Fibroblast of the aortic adventitia (primary cell): ENCODE measurements at places on chromosomes 1 and 21.

GRCh38 chr21:34939673-34940331 lies 109.3 kb downstream of the RUNX1 start:
- no peak for DNase-seq

- DNase-seq = peak; percentile 88
These were observed 133.8 kb downstream of the LRRC40 start for GRCh38 chr1:70071601-70072000.

- DNase-seq = no peak
These were observed 486.9 kb upstream of the NCAM2 start for GRCh38 chr21:20511216-20511880.

- peak; percentile 12 for DNase-seq
These were observed 118.6 kb upstream of the KAZN start for GRCh38 chr1:14479865-14480264.

DNA sequence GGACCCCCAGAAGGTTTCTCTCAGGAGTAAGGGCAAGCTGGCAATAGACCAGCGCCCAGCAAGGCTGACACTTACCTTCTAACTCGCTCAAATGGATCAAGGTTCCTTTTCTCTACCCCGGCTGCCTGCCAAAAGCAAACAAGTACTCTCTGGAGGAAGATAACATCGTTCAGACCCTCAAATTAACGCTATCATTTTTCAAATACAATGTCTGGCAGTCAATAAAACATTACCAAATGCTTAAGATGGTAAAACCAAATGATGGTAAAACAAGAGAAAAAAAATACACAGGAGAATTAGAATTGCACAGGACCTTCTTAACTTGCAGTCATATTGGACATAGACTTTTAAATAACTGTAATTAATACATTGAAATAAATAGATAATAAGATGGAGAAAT lies 148.1 kb downstream of the SPATA46 start:
- no peak for DNase-seq

DNA sequence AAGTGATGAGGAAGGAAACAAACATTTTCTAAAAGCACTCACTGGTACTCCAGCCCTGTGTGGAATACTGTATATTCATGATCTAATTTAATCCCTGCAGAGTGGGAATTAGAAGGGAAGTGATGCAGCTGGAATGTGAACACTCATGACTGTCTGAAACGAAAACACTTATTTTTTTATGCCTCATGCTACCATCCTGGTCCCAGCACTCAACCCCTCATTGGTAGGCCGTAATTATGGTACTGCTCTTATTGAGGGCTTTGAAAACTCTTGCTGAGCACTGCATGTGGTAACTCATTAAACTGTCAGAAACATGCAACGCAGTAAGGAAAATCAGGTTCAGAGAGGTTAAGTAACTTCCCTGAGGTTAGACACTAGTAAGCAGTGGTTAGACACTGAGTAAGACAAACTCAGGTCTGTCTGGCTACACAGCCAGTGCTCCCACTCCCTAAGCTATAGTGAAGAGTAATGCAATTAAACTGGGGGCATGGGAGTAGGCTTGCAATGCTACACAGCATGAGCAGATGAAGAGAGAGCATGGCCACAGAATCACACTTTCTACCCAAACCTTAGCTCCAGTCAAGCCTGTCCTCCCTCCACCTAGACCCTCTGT lies 17.3 kb upstream of the TNFSF4 start:
- DNase-seq = no peak

DNA sequence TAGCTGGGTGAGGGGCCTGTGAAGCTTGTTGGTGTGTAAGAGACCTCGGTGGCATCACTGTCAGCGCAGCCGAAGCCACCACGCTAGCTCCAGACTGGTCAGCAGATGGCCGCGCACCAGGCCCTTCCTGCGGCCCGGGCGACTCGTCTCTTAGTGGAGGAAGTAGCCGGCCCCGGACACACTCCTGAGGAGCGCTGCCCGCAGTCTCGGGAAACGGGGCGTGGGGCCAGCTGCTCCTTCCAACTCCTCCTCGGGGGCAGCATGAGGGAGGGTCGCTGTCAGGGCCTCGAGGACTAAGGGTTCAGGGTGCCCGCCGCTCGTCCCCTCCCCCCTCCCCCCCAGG lies 20.4 kb downstream of the H3-3A start:
- DNase-seq = peak; percentile 30

GRCh38 chr1:89130716-89131115 lies 4.8 kb upstream of the GBP2 start:
- DNase-seq = peak; percentile 52

DNA sequence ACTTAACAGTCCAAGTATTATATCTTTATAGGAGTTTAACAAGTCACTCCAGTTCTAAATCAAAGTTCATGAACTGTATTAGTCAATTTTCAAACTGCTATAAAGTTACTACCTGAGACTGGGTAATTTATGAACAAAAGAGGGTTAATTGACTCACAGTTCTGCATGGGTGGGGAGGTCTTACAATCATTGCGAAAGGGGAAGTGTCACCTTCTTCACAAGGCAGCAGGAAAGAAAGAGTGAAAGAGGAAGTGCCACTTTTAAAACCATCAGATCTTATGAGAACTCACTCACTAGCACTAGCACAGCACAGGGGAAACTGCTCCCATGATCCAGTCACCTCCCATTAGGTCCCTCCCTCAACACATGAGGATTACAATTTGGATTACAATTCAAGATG lies 70.0 kb downstream of the CLCA4 start:
- DNase-seq = no peak

DNA sequence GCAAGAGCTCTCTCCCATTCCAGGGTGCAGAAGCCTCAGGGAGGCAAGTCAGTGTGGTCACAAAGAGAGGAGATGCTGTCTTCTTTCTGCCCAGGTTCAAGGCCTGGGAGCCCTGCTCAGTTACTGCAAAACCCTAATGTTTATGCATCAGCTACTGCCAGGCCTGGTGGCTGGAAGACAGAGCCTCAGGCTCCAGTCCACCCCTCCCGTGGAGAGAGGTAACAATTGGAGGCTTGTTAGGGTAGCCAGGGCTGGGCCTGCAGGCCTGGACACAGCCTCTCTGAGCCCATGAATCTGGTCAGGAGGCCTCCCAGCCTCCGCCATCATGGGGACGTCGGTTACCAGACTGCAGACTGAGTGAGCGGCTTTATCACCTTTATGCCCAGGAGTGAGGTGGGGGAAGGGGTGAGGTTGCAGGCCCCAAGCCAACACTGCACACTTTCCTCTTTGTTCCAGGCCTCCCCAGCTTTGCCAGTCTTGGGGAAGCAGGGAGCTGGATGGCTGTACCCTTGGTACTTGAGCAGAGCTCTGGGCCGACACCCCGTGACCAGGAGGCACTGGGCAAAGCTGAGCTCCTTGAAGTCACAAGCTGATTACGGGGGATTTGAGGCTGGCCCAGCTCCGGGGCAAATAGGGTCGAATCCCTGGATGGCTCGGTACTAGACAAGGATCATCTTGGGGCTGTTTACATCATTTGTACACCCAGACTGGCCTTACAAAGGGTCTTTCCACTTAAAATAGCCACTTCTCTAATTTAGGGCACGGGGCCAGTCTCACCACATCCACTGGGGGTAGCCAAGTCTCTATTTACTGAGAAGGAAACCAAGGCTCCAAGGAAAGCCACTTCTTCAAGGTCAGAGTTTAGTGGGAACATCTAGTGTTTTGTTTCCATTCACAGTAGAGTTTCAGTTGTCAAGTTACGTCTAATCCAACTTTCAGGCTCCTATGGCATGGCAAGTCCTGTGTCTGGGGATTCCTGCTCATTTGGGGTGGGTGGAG lies 5.2 kb downstream of the SLC2A1 start:
- DNase-seq = no peak

- DNase-seq = no peak
These were observed 304.4 kb downstream of the NFIA start for GRCh38 chr1:61386770-61387169.

- no peak for DNase-seq
These were observed 100.4 kb downstream of the MRPL37 start for GRCh38 chr1:54300401-54300800.

DNA sequence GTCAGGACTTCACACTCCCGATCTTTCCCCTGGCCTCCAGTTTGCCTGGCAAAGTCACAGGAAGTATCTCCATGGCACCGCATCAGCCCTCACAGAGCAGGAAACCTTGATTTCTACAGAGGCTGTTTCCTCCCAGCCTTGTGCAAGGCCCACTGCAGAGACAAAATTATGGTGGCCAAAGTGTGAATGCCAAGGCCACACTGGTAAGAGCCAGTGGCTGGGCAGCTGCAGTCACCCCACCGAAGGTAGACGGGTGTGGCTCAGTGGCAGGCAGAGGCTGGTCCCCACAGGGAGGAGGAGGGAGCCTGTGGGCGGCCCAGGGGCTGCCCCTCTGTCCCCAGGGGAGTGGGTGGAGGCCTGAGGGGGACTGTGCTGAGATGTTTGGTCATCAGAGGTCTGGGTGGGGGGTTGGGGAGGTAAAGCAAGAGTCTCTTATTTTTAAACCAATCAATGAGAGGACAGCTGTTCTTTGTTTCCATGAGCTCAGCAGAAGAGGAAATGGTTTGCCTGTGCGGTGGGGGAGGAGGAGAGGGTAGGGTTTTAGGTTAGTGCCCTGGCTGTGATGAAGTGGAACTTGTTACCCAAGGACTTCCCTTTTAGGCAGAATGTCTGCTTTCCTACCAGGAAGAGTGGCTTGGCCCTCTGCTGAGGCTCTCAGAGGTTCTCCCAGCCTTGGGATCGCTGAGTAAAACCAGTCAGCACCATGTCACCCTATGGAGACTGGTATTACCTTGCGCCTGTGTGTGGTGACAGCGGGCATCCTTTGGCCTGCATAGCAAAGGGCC lies 18.0 kb upstream of the BTG2 start:
- DNase-seq = no peak

GRCh38 chr21:17270229-17270628 lies 242.6 kb upstream of the CXADR start:
- DNase-seq = peak; percentile 73

GRCh38 chr1:46011121-46011695 lies 121.2 kb downstream of the PIK3R3 start:
- DNase-seq = no peak

GRCh38 chr1:177082855-177083693 lies 81.4 kb downstream of the ASTN1 start:
- peak; percentile 3 for DNase-seq

- DNase-seq = no peak
These were observed 8.2 kb downstream of the RHBG start for GRCh38 chr1:156376958-156377919.

GRCh38 chr1:37434292-37435225 lies 39.8 kb upstream of the ZC3H12A start:
- peak; percentile 43 for DNase-seq

DNA sequence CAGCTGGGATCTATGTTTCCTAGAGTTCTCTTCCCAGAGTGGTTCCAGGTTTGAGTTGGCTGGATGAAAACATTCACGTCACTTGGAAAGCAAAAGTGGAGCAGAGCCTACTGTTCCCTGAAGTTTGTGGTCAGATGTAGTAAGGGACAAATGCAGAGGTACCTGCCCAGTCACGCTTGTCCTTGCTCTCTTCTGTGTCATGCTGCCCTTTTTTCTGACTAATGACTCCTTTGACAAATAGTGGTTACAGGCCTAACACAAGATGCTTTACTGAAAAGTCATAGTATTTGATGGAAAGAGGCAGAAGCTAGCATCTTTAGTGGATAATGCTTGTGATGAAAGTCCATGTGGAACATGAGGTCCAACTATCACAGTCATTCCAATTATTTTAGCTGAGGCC lies 881.4 kb upstream of the B3GALT2 start:
- no peak for DNase-seq

GRCh38 chr1:205493241-205494085 lies 11.0 kb upstream of the CDK18 start:
- peak; percentile 80 for DNase-seq

DNA sequence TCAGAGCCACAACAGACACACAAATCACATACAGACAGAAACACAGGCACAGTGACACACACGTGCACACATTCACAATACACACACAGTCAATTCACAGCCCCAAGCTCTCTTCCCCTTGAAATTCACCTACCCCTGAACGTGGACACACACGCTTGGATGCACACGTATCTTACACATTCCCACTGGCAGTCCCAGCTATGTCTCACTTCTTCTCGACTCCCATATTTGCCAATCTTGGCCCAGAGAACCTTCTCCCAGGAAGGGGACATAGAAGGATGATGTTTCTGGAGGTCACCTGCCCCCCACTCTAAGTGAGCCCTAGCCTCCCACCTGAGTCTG lies 1.6 kb downstream of the CRYBG2 start:
- no peak for DNase-seq

- DNase-seq = peak; percentile 30
These were observed 91.8 kb upstream of the NGF start for GRCh38 chr1:115429884-115430283.

DNA sequence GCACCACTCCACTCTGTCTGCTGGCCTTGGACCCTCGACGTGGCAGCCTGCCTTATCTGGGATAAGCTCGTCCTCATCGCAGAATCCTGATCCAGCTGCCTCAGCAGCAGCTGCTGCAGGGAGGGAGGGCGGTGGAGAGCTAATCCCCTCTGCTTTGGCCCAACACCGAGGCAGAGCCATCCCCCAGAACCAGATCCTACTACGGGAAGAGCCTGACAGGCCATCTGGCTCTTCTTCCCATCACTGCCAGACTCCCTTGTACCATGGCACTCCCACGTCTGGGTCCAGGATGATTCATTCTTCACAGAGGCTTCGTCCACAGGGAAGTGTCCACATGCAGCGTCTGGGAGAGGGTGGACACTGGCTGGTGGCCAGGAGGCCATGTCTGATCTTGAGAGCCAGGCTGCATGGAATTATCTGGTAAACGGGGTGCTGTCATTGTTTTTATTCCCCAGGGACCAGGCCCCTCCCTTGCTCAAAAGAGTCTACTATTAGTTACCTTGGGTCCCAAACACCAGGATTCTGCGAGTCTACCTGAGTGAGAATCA lies 14.6 kb upstream of the PKP1 start:
- DNase-seq = peak; percentile 86

DNA sequence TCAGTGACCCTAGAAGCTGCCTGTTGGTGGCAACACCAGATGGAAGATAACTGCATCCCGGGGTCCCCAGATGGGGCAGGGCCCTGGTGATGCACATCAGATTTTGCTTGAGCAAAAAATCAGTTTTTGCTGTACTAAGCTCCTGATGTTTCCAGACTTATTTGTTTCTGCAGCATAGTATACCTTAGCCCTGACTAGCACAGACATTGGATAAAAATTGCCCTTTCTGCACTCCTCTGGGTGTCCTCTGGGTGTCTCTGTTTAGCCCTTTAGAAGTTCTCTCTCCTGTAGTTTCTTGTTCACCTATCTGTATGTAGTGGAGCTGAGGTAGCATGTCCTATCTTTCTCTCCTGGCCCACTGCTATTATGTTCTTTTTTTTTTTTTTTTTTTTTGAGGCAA lies 30.3 kb upstream of the PLA2G2C start:
- peak; percentile 9 for DNase-seq
